ENCODE measurements at places on chromosomes 3 and 15.

DNA sequence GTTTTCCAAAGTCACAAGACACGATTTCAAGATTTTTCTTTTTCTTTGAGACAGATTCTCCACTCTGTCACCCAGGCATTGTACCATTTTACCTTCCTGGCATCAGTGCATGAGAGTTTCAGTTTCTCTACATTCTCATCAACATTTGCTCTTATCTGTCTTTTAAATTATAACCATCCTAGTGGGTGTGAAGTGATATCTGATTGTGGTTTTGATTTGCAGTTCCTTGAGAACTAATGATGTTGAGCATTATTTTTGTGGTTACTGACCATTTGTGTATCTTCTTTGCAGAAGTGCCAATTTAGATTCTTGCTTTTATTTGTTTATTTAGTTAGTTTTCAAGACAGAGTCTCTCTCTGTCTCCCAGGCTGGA, 41.2 kb downstream of the ADIPOQ start:
- DNase-seq, result no peak

DNA sequence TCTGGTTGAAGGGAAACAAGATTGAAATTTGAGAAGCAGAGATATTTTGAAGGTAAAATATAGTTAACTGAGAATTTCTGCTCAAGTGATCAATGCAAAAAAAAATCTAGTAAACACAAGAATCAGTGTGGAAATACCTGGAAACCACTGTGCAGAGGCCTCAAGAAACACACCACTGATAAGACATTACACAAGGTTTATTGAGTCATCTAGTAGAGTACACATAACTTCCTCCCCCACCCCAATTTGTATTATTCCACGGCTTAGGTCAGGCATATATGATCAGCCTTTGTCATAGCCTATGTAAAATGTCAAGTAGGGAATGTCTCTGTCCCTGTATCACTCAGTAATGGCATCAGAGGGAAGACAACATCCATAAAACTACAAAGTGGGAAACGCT, 447.8 kb upstream of the BCHE start:
- DNase-seq, result no peak

- DNase-seq, result no peak
Observed at GRCh38 chr3:41143421-41144031, 55.8 kb upstream of the CTNNB1 start.

DNA sequence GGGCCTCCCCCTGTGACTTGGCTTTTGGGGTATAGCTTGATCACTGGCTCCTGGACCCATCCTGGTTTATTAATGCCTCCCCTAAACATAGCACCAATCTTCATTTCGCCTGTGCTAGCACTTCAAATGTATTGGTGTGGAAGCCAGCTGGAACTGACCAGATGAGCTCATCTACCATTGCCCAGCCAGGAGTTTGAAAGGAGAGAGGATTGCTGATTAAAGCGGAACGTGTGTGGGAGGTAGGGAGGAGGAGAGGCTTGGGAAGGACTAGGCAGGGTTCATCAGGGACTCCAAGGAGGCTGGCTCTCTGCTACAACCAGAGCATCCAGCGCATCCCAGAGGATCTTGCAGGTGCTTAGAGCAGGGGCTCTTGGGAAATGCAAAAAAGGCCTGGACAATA, 34.4 kb upstream of the TLE3 start:
- no peak for DNase-seq

GRCh38 chr3:132033471-132033870, 1.3 kb downstream of the CPNE4 start:
- no peak for DNase-seq

- DNase-seq, result no peak
Observed at GRCh38 chr3:32950516-32950915, 928 bp upstream of the CCR4 start.

DNA sequence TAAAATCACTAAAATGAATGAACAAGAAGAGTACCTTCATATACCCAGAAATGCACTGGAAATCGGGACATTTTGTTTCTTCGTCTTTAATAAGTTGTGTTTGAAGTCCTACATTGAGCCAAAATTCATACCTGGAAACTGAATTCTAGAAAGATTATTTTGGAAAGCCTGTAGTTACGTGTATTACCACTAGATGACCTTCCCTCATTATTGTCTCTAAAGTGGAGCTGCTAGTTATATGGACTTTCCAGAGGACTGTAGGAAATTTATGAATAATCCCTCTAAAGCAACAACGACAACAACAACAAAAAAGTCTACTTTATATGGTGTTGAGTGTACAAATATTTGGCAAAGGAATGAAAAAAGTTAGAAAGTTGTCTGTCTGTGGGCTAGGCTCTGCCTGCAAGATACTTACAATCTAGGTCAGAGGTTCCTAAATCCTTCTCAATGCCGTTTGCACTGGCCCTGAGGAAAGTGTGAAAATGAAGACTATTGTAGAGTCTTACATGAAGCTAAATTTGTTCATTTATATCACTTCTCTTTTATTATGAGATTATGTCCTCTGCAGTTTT, 234.8 kb upstream of the NR2E3 start:
- peak; percentile 54 for DNase-seq

GRCh38 chr3:43394041-43394554, 107.8 kb downstream of the SNRK start:
- DNase-seq, result no peak

DNA sequence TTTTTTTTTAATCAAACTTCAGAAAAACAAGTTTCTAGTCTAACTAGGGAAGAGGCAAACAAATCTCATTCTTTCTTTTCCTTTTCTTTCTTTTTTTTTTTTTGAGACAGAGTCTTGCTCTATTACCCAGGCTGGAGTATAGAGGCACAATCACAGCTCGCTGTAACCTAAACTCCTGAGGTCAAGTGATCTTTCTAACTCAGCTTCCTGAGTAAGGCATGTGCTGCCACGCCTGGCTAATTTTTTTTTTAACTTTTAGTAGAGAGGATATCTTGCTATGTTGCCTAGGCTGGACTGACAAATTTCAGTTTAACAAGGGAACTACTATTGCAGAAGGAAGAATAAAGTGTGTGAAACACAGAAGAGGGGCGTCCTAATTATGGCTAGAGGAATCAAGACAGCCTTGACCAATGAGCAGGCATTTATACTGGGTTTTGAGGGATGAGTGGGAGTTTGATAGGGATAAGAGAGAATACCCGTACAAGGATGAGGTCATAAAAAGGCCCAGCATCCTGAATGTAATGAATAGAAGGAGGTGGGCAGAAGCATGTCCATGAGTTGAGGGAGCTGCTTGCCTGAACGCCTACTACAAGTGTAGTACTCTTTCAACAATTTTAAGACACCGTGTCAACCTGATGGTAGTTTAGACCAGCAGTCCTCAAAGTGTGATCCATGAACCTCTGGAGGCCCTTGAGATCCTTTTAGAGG, 6.7 kb upstream of the ZFAND6 start:
- no peak for DNase-seq

- peak; percentile 62 for DNase-seq
Observed at GRCh38 chr15:41777421-41777973, 3.2 kb downstream of the MAPKBP1 start.

DNA sequence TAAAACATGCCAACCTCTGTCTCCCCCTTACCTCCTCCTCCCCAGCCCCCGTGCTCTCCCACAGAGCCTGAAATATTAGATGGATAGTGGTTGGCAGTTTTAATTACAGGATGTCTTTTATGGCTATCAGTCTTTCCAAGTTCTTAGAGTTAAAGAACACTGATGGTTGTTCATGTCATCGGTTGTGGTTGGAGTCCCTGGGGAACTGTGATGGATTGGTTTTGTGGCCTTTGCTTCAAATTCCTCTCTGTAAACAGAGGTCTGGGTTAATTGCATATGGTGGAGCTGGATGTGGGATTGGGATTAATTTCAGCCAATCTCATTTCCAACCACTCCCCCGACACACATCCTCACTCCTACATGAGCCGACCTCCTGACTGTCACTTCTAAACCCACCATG, 164.5 kb upstream of the PROK2 start:
- no peak for DNase-seq

DNA sequence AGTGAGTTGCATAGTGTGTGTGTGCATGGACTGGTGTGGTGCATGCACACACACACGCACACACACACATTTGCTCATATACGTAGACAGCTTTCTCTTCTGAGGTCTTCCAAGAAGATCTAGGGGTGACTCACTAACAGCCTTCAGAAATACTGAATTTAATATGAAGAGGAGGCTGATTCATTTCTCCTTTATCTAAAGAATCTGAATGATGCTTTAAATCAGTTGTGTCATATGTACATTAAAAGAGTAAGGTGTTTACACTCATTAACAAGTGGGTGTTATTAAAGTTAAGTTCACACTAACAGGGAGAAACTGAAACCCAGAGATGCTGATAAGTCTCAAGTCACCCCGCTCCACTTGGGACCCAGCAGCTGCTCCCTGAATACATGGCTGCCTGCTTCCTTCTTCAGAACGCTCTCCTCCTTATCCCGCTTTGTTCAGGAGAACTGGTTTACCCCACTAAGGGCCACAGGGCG, 22.0 kb downstream of the TMPRSS7 start:
- DNase-seq, result peak; percentile 52

DNA sequence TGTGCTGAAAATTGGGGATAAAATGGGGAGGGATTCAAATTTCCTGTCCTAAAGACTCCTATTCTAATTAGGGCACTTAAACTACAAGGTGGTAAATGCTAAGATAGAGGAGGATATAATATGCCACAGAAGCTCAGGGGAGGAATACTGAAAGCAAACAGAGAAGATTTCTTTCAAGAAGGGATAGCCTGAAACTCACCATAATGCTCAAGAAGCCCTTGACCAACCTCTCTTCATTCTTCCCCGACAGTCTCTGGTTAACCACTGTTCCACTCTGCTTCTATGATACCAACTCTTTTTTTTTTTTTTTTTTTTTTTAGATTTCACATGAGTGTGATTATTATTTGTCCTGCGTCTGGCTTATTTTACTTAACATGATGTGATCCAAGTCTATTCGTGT, 398.2 kb upstream of the FRG2C start:
- no peak for DNase-seq

- DNase-seq, result no peak
Observed at GRCh38 chr15:88484682-88485331, 17.3 kb downstream of the MRPS11 start.

DNA sequence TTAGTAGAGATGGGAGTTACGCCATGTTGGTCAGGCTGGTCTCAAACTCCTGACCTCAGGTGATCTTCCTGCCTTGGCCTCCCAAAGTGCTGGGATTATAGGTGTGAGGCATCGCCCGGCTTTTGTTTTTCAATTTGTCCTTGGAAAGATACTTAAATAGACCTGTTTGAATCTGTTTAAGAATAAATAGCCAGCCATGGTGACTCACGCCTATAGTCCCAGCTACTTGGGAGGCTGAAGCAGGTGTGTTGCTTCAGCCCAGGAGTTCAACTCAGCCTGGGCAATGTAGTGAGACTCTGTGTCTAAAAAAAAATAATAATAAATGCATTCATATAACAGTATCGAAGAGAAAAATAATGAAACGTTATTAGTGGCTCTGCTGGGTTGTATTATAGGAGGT, 17.3 kb downstream of the SNAPC5 start:
- no peak for DNase-seq

- DNase-seq, result peak; percentile 47
Observed at GRCh38 chr3:158802409-158803268, 785 bp downstream of the MFSD1 start.

DNA sequence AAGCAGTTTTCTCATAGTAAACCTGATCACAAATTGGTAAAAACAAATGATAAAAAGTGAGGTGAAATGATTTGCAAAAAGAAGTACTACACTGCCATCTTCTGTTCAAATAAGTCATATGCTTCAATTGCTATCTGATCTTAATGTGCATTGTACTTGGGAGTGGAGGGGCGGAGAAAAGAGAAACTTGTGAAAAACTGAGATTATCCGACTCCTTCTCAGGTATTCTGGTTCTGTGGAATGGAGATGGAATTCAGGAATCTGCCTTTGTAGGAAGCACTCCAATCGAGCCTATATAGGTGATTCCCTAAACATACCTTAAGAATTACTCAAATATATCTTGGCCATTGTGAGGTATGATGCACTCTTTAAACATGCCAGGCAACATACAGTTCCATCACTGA, 180.6 kb downstream of the CHL1 start:
- DNase-seq, result peak; percentile 82

GRCh38 chr3:188819939-188820338, 351.8 kb upstream of the TPRG1 start:
- no peak for DNase-seq

- no peak for DNase-seq
Observed at GRCh38 chr15:48337607-48338006, 6.4 kb downstream of the DUT start.

DNA sequence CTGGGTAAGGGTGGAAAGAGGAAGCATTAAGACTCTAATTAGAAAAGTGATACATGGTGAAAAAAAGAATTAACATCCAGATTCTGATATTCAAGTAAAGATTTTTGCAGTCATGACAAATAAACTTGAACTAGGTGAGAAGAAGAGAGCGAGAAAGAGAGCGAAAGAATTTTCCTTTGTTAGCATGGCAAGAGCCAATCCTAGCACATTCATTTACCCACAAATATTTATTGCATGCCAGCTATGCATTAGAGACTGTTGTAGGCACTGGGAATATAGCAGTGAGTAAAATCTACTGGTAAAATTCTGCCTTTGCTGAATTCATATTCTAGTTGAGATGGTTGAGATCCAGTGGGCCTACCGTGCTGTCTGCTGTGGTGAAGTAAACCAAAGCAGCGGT, 177.9 kb upstream of the DPH6 start:
- DNase-seq, result no peak

DNA sequence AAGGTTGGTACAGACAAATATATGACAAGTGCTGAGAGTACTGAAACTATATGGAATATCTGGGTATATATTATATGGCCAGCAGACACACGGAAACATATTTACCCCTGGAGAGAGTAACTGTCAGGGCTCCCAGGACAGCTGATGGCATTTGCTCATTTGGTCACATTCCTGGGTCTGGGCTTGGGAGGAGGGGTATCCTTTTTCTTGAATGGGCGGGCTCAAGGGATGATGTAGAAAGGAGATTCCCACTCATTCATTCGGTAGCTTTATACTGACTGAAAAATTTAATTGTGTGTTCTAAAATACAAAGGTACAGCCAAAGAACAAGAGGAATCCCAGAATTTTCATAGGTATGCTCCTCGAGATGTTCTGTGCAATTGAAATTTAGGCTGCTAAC, 131.0 kb downstream of the KCNAB1 start:
- no peak for DNase-seq
